ENCODE measurements at places on chromosomes 2 and 18.

DNA sequence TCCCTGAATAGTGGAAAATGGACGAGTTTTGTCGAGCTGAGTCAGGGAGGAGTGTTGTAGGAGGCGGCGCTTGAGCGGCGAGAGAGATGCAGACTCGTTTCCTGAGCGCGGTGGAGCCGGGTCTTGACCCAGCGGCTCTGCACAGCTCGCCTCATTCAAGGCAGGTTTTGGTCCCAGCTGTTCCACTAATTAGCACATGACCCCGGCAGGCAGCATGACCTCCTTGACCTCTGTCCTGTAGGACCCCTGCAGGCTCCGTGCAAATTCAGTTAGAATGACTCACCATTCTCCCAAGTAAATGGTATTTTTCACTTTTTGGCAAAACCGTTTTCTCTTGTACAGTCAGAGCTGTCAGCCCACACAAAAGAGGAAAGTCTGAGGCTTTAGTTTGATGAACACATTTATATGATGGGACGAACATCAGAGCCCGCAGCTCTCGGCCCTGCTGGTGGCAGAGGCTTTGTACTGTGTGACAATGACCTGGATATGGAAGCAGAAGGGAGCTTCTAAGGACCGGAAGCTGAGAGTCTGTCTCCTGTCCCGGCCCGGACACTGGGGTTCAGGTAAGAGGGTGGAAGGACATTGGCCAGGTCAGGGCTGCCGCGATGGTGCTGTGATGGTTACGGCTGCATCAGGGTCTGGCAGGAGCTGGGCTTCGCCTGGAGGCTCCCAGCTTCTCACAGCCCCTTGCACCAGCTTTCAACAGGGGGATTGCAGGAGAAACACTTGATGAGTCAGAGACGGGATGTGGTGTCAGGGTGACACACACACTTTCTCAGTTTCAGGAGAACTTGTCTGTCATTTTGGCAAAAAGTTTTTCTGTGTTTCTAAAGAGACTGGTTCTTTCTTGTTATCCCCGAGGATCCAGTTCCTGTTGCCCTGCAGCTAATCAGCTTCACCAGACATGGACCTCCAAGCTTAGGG, 29.9 kb upstream of the ALKAL2 start:
- no peak for DNase-seq

DNA sequence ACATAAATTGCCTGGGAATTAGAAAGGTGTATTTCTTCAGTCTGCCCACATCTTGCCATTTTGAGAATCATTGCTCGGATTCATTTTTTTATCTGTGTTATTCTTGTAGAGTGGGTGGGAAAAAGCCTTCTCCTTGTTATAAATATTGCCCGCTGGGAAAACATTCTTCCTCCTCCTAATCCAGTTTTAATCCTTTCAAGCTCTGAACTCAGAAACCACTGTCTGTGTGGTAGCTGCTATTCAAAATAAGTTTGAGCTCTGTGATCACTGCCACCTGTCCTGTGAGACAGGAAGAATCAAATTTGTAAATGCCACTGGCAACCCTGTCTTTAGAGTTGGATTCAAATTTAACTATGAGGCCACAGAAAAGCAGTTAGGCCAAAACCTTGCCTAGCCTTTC, 1875.2 kb upstream of the PIK3C3 start:
- no peak for DNase-seq

DNA sequence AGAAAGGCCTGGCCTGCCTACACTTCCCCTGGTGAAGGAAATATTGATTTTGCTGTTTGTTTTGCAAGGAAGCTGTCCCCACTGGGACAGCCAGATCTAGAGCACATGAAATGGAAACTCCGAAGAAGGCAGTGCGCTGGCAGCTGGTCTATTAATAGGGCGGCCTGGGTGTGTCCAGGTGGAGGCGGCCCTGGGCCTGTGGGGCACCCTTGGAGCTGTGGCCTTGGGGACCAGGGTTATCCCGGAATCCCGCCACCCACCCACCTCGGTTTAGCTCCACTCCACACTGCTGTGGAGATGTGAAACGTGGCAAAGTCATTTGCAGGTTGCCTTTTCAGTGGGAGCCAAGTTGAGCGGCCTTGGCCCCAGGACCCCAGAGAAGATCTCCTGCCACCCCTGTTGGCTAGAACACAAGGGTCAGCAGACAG, 204.3 kb downstream of the KLHL29 start:
- DNase-seq = no peak

- DNase-seq = no peak
These were observed 56.8 kb upstream of the PMAIP1 start for GRCh38 chr18:59842947-59843346.

- no peak for DNase-seq
These were observed 125.6 kb upstream of the MYT1L start for GRCh38 chr2:2456721-2457120.
